ENCODE measurements at places on chromosomes 13 and 19.
A peak's percentile ranks its signal among the peaks of the same experiment; 100 is the strongest.

GRCh38 chr13:37194428-37194861 is 89.0 kb upstream of the CSNK1A1L start:
- no peak for DNase-seq

DNA sequence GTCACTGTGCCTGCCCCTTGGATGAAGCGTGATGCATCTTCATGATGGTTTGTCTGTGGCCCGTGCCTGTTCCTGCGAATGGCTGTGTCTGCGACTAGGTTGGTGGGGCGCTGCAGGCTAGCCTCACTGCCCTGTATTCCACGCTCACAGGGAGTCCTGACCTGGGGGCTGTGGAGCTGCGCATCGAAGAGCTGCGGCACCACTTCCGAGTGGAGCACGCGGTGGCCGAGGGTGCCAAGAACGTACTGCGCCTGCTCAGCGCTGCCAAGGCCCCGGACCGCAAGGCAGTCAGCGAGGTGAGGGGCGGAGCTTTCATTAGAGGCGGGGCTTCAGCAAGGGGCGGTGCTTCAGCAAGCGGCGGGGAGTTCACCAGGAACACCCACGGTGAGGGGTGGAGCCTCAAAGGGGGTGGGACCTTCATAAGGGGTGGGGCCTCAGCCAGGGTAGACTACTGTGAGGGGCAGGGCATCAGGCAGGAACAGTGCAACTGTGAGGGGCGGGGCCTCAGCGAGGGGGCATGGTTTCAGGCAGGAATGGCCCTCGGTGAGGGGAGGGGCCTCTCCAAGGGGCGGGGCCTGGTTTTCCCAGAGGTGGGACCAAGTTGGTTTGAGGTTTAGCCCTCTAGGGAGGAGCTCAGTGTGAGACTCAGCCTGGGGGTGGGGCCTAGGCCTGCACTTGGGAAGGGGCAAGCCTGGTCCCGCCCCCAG is 17.2 kb downstream of the PKN1 start:
- peak; percentile 66 for DNase-seq

GRCh38 chr13:98480915-98481877 is 95.7 kb downstream of the STK24 start:
- no peak for DNase-seq

DNA sequence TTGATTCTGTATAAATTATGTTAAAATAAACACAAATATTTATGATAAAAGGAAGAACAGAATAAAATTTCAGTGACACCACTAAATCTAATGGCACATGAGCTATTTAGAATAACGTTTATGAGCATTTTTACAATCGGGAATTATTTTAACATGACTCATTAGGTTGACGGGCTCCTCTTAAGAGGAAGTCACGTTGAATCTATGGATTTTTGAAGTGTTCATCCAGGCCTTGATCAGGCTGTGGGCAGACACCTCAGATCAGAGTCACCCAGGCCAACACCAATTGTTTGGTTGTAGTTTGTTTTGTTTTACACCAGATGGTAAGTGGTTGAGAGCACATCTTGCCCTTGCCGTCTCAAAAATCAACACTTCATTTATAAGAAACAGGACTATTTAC is 257.8 kb downstream of the FOXO1 start:
- DNase-seq = no peak

GRCh38 chr13:104855581-104855980 is 1679.9 kb downstream of the EFNB2 start:
- DNase-seq = no peak

DNA sequence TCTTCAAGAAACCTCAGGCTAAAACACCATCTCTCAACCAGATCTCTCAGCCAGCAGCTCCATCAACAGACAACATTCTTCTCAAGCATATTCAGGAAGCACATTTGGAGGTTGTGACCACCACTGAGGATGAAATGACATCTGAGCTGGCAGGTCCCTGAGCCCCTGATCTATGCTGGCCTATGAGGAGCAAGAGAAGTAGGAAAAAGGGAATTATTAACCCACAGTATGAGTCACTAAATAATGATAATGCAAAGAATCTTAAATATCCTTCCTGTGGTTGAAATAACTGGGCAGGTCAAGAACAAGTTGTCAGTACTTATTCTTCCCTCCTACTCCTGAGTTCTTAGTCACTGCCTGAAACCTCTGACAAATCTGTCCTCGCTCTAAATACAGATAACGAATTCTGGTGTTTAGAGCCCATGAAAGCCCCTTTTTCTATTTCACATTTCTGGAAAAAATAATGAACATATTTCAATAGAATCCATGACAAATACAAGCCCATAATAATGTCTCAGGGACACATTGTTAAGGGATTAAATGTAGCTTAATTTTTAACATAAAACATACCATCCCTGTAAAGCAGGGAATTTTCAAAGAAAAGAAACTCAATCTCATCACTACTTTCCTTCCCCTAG is 225.8 kb upstream of the IRS2 start:
- no peak for DNase-seq

DNA sequence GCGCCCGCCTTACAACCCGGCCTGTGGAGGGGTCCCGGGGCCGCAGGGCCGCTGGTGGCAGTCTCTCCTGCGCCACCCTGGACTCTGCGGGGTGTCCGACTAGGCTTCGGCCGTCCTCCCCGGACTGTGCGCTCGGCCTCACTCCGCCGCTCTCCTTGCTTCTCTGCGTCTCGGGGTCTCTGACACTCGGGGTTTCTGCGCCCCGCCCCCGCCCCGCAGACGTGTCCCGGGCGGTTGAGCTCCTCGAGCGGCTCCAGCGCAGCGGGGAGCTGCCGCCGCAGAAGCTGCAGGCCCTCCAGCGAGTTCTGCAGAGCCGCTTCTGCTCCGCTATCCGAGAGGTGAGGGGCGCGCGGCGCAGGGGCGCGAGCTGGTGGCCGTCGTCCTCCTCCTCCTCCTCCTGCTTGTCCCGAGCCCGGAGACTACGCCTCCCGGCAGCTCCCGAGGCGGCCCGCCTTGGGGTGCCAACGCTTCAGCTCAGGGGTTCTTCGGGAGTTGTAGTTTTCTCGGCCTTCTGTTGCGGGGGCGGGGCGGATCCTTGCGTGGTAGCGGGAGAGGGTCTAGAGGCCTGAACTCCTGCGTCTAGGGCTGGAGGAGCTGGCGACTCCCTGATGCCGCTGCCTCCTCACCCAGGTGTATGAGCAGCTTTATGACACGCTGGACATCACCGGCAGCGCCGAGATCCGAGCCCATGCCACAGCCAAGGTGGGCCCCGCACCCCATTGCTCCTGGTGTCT is 627 bp downstream of the LIN7B start:
- peak; percentile 61 for DNase-seq

DNA sequence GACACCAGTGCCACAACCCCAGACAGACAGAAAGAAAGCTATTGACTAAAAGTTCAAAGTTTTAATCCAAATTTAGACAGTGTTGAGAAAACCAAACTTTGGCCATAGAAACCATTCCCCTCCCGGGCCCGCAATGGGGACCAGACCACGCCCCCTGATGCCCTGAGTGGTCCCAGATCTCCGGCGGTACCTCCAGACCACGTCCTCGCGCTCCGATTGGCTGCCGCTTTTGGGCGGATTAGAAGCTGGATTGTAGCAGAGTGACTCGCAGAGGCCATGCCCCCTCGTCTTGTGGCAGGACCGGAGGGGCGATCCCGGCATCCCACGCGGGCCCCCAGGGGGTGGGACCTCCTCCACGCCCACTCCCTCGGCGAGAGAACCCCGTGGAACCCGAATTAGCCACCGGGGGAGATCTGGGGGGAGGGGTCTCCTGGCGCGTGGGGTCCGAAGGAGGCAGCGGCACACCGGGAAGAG is 797 bp upstream of the HSD17B14 start:
- DNase-seq = peak; percentile 78

- DNase-seq = peak; percentile 78
Measured at GRCh38 chr19:43594710-43595604, 977 bp downstream of the IRGQ start.

DNA sequence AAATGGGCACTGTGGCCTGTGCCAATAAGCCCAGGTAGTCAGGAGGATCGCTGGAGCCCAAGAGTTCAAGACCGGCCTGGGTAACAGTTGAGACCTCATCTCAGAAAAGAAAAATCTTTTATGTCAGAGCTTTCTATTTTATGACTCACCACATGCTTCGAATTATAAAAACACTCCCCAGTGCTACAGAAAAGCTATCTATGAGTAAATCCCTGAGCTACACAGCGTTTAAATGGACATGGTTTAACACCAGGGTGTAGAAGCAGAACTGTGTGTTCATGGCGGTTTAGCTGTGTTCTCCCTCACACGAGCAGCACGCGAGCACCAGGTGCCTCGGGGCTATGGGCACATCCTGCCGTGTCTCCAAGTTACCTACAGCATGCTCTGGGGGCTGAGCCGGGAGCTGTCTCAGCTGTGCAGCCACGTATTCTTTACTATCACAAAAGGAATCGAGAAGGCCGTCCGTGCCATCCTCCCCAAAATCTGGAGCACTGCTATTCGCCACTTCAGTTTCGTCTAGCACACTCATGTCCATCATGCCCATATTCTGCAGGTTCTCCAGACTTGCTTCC is 6.7 kb downstream of the SAFB2 start:
- no peak for DNase-seq

GRCh38 chr13:42377640-42378382 is 105.9 kb downstream of the AKAP11 start:
- DNase-seq = no peak

- DNase-seq = no peak
Measured at GRCh38 chr13:79917628-79918027, 423.3 kb downstream of the SPRY2 start.

DNA sequence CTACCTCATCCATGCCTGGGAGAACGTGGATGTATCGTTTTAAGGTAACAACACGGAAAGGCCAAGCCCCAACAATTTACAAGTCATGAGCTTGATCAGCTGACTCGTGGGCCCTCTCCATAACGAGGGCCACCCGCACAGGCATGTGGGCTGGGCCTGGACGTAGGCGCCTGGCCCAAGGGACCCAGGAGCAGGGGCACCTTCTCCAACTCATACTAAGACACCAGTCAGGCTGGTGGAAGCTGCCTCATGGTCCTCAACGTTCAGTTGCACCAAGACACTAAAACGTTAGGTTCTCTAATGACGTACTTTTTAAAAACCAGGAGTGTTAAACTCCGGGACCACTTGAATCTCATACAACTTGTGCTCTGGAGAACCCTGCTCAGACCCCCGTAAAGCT is 21.8 kb upstream of the EIF3G start:
- no peak for DNase-seq

DNA sequence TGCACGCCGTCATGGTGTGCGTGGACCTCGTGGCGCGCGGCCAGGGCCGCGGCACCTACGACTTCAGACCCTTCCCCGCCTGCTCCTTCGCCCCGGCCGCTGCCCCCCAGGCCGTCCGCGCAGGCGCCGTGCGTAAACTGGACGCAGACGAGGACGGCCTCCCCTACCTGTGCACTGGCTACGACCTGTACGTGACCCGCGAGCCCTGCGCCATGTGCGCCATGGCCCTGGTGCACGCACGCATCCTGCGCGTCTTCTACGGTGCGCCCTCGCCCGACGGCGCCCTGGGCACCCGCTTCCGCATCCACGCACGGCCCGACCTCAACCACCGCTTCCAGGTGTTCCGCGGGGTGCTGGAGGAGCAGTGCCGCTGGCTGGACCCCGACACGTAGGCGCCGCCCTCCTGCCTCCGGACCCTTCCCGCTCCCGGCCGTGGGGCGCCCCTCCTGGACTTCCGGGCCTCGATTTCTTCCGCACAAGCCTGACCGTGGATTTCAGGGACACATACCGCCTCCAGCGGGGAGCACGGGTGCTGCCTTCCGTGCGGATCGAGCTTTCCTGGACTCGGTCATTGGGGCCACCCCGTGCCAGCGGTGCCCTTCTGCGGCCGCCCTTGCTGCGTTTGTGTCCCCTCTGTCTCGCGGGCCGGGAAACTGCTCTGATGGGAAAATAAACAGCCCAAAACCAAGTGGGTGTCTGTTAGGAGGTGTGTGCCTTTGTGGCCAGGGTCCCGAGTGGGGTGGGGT is 7.7 kb downstream of the ADAT3 start:
- DNase-seq = no peak

- no peak for DNase-seq
Measured at GRCh38 chr19:29884466-29884865, 57.6 kb upstream of the URI1 start.

DNA sequence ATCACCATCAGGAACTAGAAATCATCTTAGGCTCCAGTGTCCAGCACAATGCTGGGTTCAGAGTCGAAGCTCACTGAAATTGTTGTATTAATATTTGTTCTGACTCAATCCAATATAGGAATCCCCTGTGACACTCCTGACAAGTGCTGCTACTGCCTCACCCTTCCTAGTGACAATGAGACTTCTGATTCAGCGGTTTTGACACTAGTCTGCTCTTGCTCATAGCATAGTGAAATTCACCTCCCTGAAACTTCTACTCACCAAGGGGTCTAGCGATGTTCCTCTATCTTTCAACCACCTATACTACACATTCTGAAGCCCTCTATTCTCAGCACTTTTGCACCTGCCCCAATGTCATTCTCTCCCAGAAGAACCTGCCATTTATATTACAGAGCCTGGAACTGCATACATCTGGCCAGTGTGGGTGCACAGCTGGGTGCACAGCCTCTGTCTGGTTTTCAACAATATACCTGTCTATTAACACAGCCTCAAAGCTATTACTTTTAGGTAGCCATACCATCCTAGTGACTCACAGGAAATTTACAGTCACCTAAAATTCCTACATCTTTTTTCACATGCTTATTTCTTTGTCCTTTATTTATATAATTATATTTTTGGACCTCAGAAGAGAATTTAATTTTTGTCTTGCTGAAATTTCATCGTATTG is 88.3 kb downstream of the DOCK9 start:
- DNase-seq = no peak

- peak; percentile 78 for DNase-seq
Measured at GRCh38 chr19:10431943-10432735, 11.8 kb downstream of the PDE4A start.

- no peak for DNase-seq
Measured at GRCh38 chr19:48149430-48149829, 20.7 kb downstream of the LIG1 start.

DNA sequence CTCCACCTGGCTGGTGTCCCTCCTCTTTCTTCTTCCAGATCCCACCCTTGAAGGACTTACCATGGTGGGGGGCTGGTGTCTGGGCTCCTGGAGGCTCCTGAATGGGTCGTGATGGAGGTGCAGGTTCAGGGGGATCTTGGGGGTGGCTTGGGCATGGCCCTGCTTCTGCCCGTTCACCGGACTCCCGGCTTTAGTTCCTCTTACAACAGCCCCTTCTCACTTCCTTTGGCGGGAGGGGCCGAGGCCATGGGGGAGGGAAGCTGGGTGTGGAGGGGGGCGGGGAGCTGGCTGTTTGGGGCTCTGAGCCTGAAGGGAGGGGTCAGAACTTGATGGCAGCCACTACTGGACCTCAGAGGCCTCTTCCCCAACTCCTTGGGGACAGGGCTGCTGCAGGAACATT is at the start of gene MYO1F:
Gene MYO1F, minus strand, starts transcription at position 196 of the 400 bp plus-strand sequence. Its CDS starts 133 bp downstream, at position 63.
- no peak for DNase-seq

- no peak for DNase-seq
Measured at GRCh38 chr19:49906879-49907564, 10.3 kb upstream of the IL4I1 start.

Data from activated T-cell treated with anti-CD3 and anti-CD28 coated beads, Interleukin-2, amount 50 U/mL, for 1 hour (primary cell).